Fibroblast of skin of right biceps (primary cell): ENCODE measurements at places on chromosomes 6 and 20.

DNA sequence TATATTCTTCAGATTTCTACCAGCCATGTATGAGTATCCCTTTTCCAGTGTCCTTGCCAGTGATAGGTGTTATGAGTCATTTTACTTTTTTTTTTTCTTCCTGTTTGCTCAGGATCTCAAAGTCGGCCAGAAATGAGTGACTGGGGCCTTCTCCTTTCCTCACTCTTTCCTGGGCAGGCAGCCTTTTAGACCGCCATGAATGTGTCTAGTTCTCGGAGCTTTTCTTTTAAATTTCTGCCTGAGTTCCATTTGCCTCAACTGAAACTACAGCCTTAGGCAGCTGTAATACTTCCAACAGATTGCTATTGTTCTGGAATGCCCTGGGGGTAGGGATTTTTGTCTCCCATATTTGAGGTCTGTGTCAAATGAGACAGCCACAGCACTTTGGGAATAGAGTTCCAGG is 83.7 kb downstream of the STXBP5 start:
- peak; percentile 51 for DNase-seq

- no peak for DNase-seq
Measured at GRCh38 chr6:158763434-158764182, 55.6 kb downstream of the EZR start.

DNA sequence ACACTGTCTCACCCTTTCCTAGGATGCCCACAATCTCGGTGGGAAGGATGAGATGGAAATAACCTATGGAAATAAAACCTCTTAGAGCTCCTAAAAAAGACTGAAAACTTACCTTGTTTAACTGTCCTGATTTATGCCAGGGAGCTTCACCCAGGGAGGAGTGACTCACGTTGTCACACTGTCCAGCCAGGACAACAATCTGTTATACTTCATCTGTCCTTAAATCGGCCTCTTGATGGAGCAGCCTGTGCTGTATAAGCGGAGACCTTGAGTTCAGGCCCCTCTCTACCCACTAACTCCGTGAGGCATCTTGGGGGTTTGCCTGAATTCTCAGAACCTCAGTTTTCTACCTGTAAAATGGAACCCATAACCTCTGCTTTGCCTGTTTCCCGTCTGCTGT is 9.2 kb upstream of the KIAA1755 start:
- DNase-seq: no peak

- DNase-seq: no peak
Measured at GRCh38 chr20:46872328-46873211, 22.1 kb upstream of the EYA2 start.

- peak; percentile 6 for DNase-seq
Measured at GRCh38 chr6:30171677-30172471, 8.5 kb downstream of the TRIM15 start.

GRCh38 chr6:44002593-44003344 is 124.5 kb downstream of the MRPL14 start:
- DNase-seq: peak; percentile 87

DNA sequence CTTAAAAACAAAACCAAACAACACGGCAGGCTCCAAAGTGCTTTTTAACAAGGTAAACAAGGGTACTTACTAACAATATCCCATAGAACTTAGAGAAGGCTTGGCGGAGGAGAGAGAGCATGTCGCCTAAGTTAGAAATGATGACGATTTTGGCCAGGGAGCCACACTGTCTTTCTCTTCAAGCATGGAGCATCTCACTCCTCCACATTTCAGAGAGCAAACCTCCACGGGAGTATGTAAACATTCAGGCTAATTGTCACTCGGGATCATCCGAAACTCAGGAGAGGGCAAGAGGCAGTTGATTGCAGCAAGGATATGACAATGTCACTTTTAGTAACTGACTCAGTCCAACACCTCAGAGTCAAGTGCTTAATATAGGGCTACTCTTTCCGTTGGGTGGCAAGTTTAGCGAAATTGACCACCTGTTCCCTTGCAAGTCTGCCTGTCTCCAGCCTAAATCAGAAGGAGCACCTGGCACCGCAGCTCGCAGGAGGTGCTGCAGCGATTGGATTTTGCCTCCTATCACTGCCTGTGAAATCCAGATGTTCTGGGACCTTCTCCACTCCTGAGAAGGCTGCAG is 65.8 kb upstream of the RPS6KA2 start:
- DNase-seq: no peak

- peak; percentile 86 for DNase-seq
Measured at GRCh38 chr6:116511424-116512110, at the start of gene CALHM5. Gene CALHM5, plus strand, starts transcription at chr6:116511639. Its CDS starts 58 bp downstream, at chr6:116511697.

GRCh38 chr20:31547720-31548298 is 33.6 kb downstream of the HM13 start:
- no peak for DNase-seq

- peak; percentile 23 for DNase-seq
Measured at GRCh38 chr20:61835301-61835700, 230.4 kb downstream of the TAF4 start.

DNA sequence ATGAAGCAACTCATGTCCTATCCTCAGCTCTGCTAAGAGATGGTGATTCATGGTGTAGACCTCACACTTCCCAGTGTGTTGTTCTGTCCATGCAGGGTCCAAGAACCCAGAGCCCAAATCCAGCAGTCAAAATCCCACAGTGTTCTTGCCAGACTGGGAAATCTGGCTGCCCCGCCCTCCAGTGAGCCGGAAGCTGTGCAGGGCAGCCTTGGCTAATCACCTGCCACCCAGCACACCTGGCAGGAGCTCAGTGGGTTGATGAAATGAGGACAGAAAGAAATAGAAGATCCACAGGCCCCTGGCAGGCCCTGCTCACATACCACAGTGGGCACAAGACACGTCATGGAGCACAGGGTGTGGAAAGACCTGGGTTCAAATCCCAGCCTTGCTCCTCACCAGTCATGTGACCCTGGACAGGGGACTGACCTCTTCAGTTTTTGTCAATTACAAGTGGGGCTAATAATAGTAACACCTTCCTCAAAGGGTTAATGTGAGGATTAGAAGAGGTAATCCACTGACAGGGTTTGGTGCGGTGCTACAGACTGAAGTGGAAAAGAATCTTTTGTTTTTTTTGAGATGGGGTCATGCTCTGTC is 13.6 kb upstream of the GUCA1A start:
- DNase-seq: no peak

DNA sequence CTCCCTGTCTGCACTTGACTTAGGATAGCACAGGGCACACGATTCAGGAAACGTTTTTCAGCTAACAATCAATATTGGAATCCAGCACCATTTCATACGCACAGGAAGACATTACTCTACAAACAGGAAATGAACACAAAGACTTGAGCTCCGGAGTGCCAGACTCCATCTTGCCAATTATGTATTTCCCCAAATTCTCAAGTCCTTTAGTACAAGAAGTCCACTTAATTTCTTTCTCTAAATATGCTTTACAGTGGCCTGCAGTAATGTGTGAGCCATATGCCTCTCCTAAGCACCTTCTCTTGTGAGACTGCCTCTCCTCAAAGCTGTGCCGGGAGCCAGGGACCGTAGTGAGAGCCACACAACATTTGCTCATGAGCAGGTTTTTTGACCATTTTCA is 168.2 kb downstream of the THBS2 start:
- DNase-seq: no peak

GRCh38 chr20:1086277-1087213 is 31.9 kb upstream of the PSMF1 start:
- DNase-seq: no peak

- no peak for DNase-seq
Measured at GRCh38 chr6:116156405-116157326, 30.7 kb upstream of the COL10A1 start.

GRCh38 chr6:111601886-111602285 is 3.8 kb downstream of the TRAF3IP2 start:
- peak; percentile 90 for DNase-seq

- DNase-seq: peak; percentile 28
Measured at GRCh38 chr20:44832724-44833123, 22.4 kb upstream of the RIMS4 start.

GRCh38 chr6:26205625-26206574 is 118.7 kb downstream of the HFE start:
- DNase-seq: peak; percentile 90

GRCh38 chr20:41095110-41095969 is 42.0 kb upstream of the PLCG1 start:
- DNase-seq: peak; percentile 54

DNA sequence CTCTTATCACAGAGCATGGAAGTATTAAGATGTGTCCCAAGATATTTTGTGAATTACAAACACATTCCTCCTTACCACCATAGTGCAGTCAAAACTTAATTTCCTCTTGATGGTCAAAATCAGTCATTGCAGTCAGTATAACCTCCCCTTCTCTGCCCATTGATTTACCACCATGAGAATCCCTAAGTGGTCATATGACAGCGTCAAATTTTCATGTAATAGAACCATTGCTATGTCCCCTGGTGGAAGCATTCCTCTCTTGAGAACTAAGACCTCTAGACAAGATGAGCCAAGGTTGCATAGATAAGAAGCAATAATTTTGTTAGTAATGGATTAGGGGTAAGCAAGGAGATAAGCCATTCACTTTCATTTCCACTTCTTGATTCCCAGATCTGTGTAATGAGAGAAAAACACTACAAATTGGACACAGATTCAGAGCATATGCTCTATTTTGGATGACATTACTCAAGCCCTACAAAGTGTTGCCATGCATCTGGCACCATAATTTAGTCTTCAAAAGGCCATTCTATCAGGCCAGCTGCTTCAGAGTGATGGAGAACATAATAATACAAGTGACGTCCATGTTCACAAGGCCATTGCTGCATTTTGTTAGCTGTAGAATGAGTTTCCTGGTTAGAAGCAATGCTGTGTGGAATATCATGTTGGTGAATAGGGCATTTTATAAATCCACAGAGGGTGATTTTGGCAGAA is 49.6 kb upstream of the PDE7B start:
- DNase-seq: no peak

DNA sequence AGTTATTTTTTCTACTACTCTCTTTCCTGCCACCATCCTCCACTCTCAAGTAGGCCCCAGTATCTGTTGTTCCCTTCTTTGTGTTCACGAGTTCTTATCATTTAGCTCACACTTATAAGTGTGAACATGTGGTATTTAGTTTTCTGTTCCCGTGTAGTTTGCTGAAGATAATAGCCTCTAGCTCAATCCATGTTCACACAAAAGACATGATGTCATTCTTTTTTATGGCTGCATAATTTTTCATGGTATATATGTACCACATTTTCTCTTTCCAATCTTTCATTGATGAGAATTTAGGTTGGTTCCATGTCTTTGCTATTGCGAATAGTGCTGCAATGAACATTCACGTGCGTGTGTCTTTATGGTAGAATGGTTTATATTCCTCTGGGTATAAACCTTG is 237.9 kb upstream of the FERMT1 start:
- DNase-seq: no peak

GRCh38 chr20:37473249-37474000 is 47.6 kb upstream of the NNAT start:
- DNase-seq: no peak

DNA sequence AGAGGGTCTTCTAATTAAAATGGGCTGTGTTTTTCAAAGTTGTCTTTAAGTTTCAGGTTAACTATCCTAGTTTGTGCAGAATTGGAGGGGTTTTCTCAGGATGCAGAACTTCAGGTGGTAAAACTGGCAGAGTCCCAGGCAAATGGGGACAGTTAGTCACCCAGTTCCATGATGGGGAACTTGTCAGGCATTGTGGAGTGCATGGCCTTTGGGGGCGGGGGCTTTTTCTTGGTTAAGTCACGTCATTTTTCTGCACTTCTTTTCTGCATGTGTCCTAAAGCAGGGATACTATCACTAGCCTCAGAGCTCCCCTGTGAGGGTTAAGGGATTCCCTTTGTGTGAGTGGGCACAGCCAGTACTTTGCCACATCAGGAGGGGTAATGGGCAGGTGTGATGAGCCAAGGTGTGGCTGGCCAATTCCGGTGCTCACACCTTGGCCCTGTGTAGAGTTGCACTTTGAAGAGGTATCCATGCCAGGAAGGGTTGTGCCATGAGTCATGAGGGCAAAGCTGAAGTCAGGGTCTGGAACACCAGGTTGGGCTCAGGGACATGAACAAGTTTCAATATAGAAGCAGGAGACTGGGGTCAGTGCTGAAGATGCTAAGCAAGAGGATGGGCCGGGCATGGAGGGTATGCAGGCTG is 126.0 kb upstream of the RREB1 start:
- no peak for DNase-seq

DNA sequence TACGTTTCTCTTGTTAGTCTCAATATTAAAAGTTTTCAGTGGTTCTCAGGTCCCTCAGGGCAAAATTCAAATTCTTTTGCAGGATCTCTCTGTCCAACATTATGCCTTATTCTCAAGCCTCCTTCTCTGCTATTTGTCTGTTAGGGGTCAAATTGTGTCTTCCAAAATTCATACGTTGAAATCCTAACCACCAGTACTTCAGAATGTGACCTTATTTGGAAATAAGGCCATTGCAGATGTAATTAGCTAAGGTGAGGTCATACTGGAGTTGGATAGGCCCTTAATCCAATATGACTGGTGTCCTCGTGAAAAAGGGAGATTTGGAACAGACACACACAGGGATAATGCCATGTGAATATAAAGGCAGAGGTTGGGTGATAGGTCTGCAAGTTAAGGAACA is 64.1 kb upstream of the ADGRF1 start:
- no peak for DNase-seq

DNA sequence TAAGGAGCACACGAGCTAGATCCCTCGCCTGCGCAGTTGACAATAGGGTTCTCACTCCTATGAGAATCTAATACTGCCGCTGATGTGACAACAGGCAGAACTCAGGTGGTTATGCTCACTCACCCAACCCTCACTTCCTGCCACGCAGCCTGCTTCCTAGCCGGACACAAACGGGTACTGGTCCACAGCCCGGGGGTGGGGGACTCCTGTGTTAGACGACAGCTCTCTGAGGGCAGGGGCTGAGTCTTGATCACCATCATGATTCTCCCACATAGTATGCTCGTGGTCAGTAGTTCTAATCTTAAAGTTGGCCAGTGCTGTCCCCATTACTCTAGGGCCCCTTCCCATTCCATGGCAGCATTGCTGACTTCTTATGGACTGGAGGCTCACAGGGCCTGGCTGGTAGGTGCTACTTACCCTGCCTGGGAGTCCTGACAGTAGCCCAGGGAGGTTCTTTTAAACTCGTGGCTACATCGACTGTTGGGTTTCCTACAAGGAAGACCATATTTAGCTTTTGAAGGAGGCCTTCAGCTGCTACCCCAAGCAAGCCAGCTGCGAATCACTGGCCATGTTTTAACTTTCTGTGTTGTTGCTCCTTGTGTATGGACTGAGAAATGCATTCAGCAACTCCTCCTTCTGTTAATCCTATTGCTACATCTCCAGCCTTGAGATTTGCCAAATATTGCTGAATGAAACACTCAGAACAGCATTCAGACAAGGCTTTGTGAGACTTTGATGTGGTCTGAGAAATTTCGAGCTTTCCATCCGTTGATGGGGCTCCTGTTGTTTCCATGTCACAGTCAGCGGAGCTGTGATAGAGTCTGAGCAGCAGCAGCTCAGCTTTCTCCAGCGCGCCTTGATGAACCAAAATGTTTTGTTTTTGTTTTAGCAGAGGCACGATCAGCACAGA is 300.3 kb downstream of the NRN1 start:
- peak; percentile 50 for DNase-seq

DNA sequence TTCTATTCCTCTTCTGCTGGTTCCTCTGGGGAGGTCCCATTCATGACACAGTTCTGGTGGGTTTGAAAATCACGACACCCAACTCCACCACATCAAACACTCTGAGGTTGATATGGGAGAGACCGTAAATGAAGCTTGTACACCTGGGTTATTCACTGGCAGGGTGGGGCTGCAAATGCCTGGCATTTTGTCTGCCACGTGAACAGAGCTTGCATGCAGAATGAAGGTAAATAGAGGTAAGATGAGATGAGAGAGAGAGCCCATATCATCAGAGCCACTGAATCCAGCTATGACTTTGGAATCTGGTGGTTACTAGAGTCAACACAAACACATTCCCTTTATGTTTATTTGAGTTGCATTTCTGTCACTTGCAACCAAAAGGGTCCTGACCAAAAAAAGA is 97.4 kb downstream of the BANF2 start:
- no peak for DNase-seq
